Stimulated activated CD4-positive, alpha-beta T cell treated with anti-CD3 and anti-CD28 coated beads, Interleukin-4, amount 100 ng/mL, for 48 hours (primary cell): ENCODE measurements at places on chromosomes 1 and 21.

DNA sequence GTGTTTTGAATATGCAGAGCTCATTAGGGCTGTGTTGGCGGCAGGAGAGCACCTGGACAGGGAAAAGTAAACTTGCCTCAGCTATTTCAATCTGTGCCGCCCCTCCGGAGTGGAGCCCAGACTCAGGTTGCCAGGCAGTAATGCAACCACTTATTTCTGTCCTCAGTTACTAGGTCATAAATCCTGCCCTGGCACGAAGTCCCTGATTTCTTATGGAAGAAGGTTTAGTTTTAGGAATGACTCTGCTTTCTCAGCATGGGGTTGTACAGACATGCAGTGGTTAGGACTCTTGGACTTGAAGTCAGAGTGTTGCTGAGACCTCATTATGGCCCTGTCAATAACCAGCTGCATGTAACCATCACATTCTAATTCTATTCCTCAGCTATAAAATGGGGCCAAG, 98.3 kb upstream of the FGGY start:
- no peak for DNase-seq

DNA sequence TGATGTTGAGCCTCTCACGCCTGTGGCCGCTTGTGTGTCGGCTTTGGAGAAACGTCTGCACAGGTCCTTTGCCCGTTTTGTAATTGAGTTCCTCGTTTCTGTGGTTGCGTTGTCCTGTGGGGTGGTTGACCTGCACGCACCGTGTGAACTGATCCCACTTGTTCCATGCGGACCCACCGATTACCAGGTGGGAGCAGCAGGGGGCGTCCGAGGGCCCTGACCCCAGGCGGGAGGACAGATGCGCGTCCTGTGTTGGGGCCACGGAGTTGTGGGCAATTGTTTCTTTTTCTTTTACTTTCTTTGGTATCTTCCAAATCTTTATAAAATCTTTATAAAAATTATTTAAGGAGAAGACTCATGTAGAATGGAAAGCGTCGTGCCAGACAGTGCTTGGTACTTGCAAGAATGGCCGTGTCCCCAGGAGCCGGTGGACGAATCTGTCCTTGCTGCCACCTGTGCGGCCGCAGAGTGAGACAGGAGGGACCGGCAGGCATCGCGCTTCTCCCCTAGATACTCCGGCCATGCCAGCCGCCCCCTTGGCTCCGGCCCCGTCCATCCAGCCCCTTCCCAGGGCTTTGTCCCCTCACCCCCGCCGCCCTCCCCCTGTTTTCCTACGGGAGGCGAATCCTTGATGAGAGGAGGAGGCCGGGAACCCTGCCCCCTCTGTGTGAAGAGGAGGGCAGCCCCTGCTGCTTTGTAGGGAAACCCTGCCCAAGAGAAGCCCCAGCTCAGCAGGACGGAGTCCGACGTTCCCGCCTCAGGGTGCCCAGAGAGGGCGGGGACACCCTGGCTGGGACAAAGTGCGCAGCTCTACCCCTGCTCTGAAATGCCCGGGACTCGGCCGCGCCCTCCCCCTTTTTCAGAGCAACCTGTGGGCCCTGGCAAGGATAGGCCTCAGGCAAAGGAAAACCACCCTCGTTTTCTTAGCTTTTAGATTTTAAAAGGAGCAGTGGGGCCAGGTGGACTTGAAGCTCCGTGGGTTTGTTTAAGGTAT, 41.7 kb downstream of the PRKCZ start:
- DNase-seq: peak; percentile 52

- DNase-seq: no peak
These were observed 1688.4 kb downstream of the PLA2G4A start for GRCh38 chr1:188517139-188517538.

GRCh38 chr1:167997037-167997575, 60.2 kb upstream of the MPC2 start:
- no peak for DNase-seq

GRCh38 chr1:85153149-85153891, 47.5 kb downstream of the SYDE2 start:
- DNase-seq: no peak

GRCh38 chr1:243806310-243806709, 43.7 kb downstream of the AKT3 start:
- DNase-seq: no peak

DNA sequence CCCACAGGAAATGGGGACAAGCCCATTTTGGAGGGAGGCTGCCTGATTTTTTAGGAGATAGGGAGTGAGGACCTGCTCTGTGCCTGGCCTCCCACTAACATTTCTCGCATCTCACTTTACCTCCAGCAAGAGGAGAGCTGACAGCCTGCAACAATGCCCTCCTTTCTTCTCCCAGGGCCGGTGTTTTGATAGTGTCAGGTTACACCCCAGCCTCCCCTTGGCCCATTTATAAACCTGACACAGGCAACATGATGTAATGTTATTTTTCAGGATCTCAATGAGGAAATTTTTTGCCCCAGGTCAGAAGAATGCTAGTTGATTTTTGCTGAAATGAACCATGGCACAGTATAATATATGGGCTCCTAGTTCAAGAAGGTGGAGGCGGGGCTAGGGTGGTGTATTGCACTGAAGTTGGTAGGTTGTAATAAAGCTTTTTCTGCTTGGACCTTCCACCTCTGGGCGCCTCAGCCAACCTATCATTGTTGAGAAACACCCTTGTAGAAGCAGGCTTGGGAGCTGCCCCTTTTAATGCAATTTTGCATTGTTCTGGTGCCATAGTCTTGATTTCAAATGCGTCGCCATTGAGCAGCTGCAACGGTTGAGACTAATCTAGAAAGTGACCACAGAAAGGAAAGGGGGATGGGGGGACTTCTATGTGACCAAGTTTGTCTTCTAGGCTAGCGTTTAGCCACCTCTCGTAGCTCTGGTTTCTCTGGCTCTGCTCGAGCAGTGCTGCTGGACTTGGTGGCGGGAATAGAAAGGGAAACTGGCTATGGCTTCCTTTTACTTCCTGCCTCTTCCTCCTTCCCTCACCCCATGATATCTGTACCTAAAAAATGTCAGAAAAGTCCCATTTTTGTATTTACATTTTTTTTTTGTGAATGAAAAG, 53.0 kb downstream of the PBX1 start:
- DNase-seq: no peak

- no peak for DNase-seq
These were observed 170.6 kb downstream of the LTN1 start for GRCh38 chr21:28822123-28822399.

DNA sequence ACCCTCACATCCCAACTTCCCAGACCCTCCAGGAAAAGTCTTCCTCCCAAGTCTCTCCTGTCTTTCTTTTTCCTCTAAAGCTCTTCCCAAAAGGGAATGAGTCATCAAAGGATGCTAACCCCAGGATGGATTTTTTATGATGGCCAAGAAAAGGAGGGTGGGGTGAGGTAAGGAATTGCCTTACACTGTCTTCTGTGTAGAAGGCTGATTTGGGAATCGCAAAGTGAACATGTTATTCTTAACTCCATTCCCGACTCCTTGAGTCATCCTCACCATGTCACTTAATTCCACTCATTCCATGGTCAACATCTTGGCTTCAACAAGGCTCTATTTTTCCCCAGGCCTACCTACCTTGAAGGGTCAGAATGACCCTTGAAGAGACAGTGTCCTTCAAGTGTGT, 44.0 kb downstream of the TBX15 start:
- no peak for DNase-seq

GRCh38 chr1:161033751-161034150, 5.0 kb downstream of the TSTD1 start:
- DNase-seq: no peak

DNA sequence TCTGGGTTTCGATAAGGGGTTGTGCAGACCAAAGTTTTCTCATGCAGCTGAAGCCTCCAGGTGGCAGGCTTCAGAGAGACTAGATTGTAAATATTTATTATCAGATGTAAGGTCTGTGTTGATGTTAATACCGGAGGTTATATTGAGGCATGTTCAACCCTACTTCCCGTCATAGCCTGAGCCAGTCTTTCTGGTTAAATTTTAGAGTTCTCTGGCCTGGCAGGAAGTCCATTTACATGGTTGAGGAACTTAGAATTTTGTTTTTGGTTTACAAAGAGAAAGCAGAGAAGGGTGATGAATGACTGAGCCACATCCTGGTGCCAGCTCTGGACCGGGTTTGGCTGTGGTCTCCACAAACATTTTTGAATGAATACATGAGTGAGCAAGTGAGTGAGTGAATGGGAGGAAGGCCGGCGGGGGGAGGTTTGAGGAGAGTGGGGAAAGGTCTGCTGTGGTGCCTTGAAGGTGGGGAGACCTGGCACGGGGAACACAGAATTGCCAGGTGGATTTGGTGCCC, 218.5 kb downstream of the DISC1 start:
- DNase-seq: no peak

- DNase-seq: no peak
These were observed 16.9 kb downstream of the MORN1 start for GRCh38 chr1:2374252-2375155.

GRCh38 chr1:12479311-12479710, 138.7 kb downstream of the DHRS3 start:
- no peak for DNase-seq

GRCh38 chr1:206875752-206876377, 10.4 kb downstream of the IL20 start:
- DNase-seq: no peak

DNA sequence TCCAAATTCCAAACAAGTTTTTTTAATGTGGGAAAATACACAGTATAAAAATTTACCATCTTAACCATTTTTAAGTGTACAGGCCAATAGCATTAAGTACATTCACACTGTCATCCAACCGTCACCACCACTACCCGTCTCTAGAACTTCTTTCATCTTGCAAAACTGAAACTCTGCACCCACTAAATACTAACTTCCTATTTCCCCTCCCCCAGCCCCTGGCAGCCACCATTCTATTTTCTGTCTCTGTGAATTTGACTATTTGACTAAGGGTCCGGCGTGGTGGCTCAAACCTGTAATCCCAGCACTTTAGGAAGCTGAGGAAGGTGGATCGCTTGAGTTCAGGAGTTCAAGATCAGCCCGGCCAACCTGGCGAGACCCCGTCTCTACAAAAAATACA, 36.1 kb downstream of the CLSTN1 start:
- peak; percentile 19 for DNase-seq

DNA sequence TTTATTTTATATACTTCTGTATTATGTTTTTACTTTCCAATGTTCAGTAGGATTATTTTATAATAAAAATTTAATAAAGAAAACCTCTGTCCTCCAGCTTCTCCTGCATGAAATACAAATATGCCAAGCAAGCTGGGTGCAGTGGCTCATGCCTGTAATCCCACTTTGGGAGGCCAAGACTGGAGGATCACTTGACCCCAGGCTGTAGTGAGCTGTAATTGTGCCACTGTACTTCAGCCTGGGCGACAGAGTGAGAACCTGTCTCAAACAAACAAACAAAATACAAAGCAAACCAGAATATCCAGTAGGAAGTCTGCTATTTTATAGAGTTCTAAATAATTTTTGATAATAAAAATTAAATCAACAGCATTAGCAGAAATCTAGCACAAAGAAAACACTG, 168.8 kb downstream of the EIF4G3 start:
- no peak for DNase-seq

DNA sequence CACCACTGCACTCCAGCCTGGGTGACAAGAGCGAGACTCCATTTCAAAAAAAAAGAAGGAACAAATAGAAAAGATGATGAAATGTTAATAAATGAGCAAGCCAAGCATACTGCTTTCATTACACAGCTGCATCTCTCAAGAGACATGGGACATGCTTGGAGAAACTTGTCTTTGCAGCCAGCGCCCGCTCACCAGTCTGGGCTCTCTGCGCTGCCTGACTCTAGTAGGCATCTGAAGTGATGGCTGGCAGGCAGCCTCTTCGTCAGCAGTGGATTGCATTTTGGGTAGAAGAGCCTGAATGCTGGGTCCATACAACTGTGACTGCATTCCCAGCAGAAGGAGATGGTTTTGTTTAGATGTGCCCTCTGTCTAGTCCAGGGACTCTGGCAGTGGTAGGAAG, 48.0 kb downstream of the IL6R start:
- no peak for DNase-seq

DNA sequence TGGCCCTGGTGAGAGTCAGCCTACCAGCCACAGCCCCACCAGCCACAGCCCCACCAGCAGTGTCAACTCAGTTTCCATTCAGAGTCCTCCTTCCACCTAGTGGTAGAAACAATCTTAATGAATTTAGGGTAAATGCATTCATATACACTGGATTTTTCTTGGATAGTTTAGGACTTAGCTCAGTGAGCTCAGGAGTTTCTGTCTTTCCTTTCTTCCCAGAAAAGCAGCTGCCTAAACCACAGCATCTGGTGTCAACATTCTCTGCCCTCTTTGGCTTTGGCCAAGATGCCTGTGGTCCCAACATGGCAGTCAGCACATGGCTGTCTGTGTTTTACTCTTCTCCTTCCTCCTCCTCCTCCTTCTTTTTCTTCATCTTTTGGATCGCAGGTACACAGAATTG, 94.0 kb downstream of the CLIC6 start:
- no peak for DNase-seq

DNA sequence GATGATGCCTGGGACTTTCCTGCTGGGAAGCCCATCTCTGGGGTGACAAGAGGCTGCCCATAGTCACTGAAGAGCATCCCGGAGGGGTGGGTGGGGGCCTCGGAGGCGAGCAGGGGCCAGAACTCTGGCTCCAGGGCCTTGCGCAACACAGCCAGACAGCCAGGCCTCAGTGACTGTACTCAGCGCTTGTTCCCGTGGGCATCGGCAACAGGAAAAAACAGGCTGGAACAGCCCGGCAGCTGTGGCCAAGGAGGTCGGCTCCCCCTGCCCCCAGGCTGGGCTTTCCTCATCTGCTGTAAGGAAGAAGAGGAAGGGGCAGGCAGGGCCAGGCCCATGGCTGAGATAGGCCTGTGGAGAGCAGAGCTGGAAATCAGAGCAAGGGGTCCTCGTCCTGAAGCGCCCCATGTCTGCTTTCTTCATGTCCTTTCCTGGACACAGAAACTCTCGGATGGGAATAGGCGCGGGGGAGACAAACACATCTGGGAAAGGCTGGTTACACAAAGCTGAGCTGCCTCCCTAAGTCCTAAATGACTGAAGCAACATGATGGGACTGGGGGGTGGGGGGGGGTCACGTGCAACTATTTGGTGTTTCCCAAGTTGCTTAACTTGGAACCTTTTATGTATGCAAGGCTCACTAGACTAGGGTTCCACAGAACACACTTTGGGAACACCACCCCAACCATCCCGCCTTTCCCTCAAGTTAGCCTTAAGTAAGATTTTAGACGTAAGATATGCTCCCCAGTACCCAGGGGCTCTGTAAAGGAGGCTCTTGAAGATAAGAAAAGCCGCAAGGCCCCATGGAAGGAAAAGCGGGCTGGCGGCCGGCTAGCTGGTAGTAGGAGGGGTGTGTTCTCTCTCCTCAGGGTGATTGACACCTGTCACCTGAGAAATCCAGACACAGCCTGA, 30.7 kb downstream of the HSPG2 start:
- no peak for DNase-seq

GRCh38 chr1:63731117-63732043, 42.4 kb upstream of the ROR1 start:
- DNase-seq: no peak
